ENCODE measurements at places on chromosomes 4 and X. TPM values are rescaled to one million over a fixed set of nuclear protein-coding genes. Genes with fewer than 3 reads are reported as not detected.

AFAP1 gene
- 3.2 TPM for total RNA-seq

TLR8 gene
- total RNA-seq = 3.2 TPM

DNA sequence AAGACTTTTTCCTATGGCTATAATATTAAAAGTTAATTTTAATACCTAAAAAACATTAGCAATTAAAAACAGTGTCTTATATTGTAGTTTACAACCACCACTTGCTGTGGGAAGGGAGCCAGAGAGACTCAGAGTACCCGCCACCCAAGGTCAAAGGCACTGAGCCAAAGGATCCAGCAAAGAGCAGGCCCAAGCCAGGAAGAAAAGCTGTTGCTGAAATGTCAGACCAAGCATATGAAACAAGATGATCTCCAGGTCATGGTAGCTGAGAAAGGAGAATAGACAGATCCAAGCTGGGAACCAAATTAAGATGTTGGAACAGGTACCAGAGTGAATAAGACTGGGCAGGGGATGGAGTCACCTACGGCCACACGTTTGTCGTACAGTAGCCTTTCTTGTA, 18.8 kb upstream of the ATOH1 start:
- DNase-seq = no peak

GRCh38 chrX:43813898-43814297, 68.4 kb downstream of the MAOB start:
- DNase-seq = no peak

KIT gene
- total RNA-seq = 1.0 TPM

- no peak for DNase-seq
These were observed at the start of gene ARHGEF6 for GRCh38 chrX:136780763-136781162. Gene ARHGEF6 (minus strand): TSS chrX:136780932. CDS start chrX:136780882, 50 bp downstream.

SLC10A4 gene
- 1.8 TPM for total RNA-seq

GRCh38 chr4:181991369-181992108, 251.7 kb upstream of the TENM3 start:
- no peak for DNase-seq

MAGEA11 gene
- total RNA-seq = not detected

SUPT20HL1 gene
- not detected for total RNA-seq

Measured in liver (tissue), 10 donors.